ENCODE measurements at places on chromosomes 2 and 18. TPM values are rescaled to one million over a fixed set of nuclear protein-coding genes. Genes with fewer than 3 reads are reported as not detected.

- DNase-seq = no peak
Observed at GRCh38 chr18:73381699-73382036, 513.9 kb upstream of the NETO1 start.

DNA sequence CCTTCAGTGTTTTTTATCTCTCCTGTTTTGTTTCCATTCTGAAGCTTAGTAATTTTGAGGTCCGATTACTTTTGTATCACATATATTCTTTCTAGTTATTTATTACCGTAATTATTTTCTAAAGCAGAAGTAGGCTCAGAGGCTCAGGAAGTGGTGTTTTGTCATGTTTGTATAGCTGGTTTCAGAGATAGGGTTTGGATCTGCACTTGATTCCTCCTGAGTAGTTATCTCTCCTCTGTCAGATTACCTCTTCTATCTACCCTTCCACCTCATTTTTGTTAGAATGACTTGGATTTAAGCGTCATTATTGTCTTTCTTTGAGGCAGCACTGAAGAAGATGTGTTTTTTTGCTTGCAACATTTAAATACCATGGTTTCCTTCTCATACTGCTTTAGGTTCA is 95.4 kb downstream of the MTA3 start:
- no peak for DNase-seq

- DNase-seq = no peak
Observed at GRCh38 chr18:49051311-49051967, 100.7 kb upstream of the SMAD7 start.

DNA sequence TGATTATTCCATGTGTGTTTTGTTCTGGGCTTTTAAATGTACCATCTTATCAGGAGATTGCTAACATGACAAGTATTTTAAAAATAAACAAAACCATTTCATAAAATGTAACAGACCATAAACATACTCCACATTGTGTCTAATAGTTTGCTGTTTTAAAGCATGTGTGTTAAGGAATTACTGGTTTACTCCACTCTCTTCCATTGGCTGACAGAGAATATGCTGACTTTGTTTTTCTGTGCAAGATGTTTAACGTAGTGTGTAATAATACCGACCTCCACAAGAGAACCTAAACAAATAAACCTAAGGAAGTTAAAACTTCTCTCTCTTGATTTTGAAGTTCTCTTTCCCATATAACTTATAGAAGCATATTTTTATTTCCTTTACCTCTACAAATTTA is 17.0 kb upstream of the TMEM18 start:
- DNase-seq = no peak

DNA sequence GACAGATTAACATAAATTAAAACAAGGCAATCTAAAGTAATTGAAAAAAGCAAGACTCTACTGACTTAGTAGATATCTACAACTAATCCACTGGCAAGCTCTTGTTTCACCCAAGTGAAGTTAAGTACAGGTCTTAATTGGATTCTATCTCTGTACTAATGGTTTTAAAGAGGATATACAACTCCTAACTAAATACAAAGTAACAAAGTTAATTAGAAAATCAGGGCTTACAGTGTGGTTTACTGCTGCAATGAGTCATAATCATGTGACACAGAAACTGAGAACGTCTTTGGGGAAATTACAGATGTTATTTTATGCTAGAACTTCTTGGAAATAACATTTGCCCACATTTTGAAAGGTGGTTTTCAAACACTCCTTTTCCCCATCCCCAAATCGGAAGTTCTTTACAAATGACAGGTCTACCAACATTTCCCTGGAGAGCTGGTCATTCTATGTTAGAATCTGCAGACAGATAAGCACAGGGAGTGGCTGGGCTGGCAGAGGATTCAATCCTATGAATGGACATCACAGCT is 245.3 kb downstream of the STK39 start:
- DNase-seq = no peak

DNA sequence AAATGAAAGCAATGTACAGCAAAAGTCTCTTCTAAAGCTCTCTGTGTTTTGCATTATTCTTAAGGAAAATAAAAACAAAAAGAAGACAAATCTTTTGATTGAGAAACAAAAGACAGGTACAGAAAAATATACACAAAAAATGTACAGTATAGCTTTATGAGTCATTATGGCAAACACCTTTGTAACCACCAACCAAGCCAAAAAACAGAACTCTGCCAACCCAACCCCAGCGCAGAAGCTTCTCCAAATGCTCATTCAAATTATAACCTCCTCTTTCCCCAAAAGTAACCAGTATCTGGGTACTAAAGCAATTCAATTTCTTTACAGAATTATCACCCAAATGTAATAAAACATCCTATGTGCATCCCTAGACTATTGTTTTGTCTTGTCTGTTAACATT is 255.9 kb upstream of the STON1 start:
- DNase-seq = no peak

GRCh38 chr18:53660306-53660705 is 564.2 kb downstream of the MBD2 start:
- DNase-seq = no peak

Gene LCT
- 0.11 TPM for total RNA-seq

DNA sequence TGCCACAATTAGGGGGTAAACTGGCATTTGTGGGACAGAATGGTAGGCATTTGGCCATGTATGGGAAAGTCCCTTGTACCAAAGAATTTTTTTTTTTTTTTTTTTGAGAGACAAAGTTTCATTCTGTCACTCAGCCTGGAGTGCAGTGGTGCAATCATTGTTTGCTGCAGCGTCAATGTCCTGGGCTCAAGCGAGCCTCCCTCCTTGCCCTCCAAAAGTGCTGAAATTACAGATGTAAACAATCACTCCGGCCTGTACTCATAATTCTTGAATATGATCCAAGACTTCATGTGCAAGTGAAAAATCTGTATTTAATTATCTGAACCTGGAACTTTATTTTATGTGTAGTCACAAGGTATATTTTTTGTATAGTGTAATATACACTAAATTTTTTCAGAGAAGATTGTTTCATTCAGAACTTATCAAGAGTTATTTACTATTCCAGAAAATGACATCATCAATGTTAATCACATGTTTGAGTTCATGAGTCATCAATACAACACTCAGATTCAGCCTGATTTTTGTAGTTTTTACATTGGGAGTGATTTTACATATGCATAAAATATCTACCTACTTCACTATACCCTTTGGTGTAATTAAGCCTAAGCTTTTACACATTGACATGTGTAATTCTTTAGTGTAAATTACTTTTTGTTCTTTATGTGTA is 138.7 kb upstream of the L3MBTL4 start:
- DNase-seq = no peak

Gene ALKAL2
- total RNA-seq = 0.95 TPM

DNA sequence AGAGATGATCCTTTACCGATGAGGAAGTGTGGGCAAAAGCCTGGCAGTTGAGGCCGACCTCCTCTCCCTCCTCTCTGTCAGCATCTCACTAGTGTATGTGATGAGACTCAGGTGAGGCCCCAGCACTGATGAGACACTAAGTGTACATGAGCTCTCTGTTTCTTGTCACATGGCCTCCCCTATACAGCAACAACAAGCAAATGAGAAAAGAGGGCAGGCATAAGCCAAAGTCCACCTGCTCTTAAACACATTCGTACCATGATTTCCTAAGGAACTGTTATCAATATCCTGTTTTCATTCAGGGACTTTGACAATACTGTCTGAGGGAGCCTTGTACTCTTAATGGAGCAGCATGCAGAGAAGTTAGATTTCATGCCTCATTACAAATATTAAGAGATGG is 113.0 kb downstream of the CNTNAP5 start:
- no peak for DNase-seq

DNA sequence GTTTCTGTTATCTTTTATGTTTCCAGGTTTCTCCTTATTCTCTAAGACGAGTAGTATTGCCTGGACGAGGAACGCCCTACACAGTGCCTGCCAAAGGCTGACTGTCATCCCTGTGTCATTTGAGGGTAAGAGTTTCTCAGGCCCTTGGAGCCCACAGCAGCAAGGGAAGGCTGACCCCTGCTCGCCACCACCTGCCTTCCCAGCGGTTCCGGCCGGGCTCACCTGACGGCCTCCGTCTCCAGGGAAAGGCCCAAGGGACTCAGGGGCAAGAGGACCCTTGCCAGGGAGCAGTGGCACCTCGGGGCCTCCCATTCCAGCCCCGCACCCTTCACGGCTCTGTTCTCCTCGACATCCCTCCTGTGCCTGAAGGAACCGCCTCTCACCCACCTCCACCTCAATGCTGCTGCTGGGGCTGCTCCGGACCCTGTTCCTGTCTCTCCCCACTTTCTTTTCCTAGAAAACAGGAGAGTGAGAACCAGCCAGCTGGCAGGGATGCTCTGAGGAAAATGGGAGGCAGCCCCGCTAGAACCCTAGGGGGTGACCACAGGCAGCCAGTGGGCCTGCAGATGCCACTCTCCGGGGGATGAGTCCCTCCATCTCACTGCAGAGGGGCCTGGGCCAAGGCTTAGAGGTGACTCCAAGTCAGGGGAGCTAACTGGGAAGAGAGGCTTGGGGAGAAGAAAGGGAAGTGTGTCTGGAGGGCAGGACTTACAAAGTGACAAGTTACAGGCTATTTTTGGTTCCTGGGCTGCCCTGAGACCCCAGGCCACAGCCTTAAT is 1.9 kb downstream of the LIMS2 start:
- no peak for DNase-seq

DNA sequence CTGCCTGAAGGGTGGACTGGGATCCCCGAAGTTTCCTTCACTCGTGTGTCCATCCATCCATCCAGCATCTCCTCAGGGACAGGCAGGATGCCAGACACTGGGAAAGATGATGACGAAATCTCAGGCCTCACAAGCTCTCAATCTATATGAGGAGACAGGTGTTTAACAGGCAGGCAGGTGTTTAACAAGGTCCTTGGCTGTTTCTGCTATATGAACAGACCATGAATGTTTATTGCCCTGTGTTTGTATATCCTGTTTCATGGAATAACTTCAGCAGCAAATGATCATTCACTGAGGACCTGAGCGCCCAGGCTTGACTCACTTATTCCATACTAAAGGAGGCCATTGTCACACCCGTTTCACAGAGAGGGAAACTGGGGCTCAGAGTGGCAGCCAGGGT is 685.8 kb upstream of the HS6ST1 start:
- DNase-seq = no peak

Gene ESPNL
- 0.43 TPM for total RNA-seq

GRCh38 chr2:214128040-214128439 is 282.8 kb upstream of the VWC2L start:
- no peak for DNase-seq

Gene PLCD4
- 0.43 TPM for total RNA-seq

GRCh38 chr18:52615943-52616342 is 275.9 kb downstream of the DCC start:
- no peak for DNase-seq

GRCh38 chr2:52879561-52879960 is 888.0 kb upstream of the CHAC2 start:
- DNase-seq = no peak

DNA sequence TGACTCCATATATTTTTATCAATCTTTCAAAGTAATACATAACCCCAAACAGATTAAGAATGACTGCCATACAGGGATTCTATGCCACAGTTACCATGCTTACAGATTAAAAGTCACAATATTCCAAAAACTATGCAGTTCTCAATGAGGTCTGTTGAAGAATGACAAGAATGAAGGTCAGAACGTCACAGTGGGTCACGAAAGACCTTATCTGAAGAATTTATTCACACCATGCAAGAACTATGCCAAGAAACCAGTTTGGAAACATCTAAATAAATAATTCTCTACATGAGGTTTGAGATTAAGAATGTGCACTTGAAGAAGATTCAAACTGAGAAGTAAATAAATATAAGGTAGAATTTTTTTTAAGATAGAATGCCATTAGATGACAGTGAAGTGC is 253.3 kb downstream of the EXOC6B start:
- no peak for DNase-seq

Gene VIL1
- not detected for total RNA-seq

Gene CPO
- total RNA-seq = not detected

Gene CNRIP1
- total RNA-seq = not detected

- peak; percentile 42 for DNase-seq
Observed at GRCh38 chr2:240966457-240966905, 31.9 kb upstream of the SNED1 start.

DNA sequence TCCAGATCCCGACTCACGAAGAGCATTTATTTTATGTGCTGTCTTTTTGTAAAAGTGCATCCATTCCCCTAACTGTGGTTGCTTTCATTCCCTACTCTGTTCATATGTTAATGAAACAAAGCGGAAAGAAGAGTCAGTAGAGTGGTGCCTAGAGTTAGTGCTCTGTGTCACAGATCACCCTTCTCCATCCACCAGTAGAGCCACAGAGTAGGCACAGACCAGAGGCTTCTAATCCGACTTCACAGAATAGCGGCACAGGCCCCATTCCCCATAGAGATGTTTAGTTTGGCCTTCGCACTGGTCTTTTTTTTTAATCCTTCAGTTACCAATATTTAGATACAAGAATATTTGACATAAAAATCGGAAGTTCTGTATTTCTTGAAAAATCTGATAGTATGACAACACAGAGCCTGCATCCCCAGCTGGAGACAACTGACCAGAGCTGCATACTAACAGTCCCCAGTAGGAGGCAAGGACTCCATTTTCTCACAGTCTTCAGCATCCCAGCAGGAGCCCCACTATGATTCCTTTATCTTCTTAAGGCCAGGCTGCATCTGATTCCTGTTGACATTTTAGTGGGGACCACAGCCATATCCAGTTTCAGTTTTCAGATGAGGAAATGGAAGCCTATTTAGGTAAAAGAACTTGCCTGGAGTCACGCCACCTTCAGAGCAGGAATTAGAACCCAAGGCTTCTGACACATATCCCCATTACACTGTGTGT is 7.0 kb downstream of the G6PC2 start:
- DNase-seq = no peak

GRCh38 chr2:170485254-170486026 is 229.7 kb upstream of the SP5 start:
- no peak for DNase-seq

GRCh38 chr2:54678719-54679118 is 44.7 kb upstream of the EML6 start:
- DNase-seq = no peak

GRCh38 chr2:151827564-151828142 is 568 bp downstream of the ARL5A start:
- DNase-seq = no peak

- DNase-seq = no peak
Observed at GRCh38 chr2:21486445-21486844, 362.7 kb downstream of the TDRD15 start.

- DNase-seq = no peak
Observed at GRCh38 chr18:22173221-22173927, 4.0 kb downstream of the GATA6 start.

Data from activated naive CD4-positive, alpha-beta T cell treated with anti-CD3 and anti-CD28 coated beads, Interleukin-2, amount 50 U/mL, for 72 hours (primary cell).